ENCODE measurements at places on chromosomes 11 and 22. TPM values are rescaled to one million over a fixed set of nuclear protein-coding genes. Genes with fewer than 3 reads are reported as not detected.

GRCh38 chr11:45796461-45796861, 8.5 kb upstream of the SLC35C1 start:
- no peak for DNase-seq

DNA sequence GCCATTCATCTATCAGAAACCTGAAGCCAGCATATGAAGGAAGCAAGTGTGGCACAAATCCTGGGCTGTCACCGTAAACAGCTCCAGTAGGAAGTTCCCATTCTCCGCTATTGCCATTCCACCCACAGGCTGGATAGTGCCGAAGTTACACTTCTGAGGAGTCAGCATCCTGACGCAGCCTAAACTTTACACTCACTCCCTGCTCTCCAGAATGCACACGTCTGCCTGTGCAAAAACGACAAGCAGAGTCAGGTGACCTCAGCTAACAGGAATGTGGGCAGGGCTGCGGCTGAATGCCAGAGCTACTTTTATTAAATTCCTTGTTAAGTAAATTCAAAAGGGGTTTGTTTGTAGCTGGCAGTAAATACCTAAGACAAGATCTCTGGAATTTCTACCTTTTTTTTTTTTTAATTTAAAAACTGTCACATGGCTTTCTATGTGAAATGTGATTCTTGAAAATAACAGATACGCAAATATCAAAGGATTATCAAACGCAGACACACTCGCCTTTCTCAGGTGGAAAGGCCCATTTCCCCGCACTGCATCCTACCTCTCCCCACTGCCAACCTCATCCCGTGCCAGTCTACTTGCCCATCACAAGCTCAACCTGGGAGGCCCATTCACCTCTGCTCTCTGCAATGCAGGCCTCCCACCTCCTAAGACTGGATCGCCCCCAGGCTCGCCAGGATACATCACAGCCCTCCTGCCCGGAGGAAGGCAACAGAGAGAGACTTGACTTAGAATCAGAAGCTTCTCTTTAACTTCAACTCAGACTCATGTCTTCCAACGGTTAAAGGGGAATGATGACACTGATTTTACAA, 33.5 kb downstream of the NFRKB start:
- peak; percentile 97 for DNase-seq

DNA sequence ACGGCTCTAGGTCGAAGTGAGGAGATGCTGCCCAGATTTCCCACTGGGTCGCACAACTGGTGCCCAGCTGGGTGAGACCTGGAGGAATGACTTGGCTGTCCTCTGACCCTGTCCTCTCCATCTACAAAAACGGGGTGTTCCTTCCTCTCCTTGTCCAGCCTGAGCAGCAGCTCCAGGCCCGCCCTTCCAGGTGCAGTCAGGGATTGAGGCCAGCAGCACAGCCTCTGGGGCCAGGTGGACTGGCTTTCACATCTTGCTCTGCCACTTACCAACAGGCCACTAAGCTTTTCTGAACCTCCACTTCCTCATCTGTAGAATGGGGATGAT, 91.7 kb upstream of the LMO1 start:
- DNase-seq, result no peak

DNA sequence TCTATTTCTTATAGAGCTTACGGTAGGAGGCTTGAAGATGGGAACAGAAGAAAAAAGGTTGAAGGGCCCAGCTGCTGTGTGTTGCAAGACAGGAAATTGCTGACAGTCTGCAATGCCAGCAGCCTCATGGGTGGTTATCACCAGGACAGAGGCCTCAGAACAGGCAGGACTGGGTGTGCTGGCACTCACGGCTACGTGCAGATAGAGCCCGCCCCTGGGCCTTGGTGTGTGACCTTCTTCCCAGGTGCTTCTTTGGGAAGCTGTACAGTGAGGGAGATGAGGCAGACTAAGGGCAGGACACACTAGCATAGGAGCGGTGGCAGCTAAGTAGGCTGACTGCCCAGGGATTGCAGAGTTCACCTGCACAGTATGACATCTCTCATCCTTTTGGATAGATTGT, 12.6 kb downstream of the PRAME start:
- DNase-seq, result no peak

Gene MRGPRE
- polyA plus RNA-seq, result not detected

GRCh38 chr11:21426931-21427330, 757.5 kb downstream of the NELL1 start:
- DNase-seq, result no peak

DNA sequence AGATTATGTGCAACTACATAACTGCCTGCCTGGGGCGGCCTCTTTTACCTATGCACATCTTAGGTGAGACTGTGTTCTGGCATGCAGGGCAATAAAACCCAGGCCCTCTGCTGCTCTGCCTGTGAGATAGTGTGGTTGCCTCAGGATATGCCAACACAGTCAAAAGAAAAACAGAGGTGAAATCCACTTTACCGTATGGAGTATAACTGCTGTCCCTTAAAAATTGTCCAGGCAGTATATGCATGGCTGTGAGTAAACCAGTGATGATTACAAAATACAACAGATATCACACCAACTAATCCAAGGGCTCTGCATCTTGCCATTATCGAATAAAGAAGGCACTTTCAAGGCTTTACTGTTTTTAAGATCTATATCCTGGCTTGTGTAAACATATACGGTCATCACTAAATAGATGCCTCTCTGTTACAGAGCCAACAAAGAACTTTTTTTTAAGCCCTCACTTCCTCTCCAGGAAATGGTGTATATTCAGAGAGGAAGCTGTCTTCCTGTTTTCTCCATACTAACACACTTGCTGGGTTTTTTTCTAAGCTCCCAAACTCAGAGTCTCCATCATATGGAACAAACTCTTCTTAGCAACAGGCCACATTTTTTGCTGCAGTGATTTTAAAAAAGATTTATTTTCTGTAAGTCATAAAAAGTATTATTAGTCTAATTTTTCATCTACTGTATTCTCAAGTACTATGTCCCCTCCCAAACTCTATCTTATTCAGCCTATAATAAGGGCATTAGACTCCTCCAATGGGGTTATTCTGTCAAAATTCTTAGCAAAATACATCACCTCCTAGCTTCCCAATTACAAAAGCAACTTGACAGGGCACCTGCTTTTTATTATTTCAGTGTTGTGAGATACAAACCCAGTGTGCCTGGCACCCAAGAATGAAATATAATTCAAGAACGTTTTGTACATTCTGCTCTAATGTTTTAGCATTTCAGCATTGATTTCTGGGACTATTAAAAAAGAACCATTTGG, 135.2 kb downstream of the MAML2 start:
- DNase-seq, result no peak

Gene INPPL1
- polyA plus RNA-seq, result 60.3 TPM

- DNase-seq, result peak; percentile 25
Observed at GRCh38 chr11:125451400-125452124, 44.5 kb downstream of the FEZ1 start.

Gene MAPK8IP2
- polyA plus RNA-seq, result 0.11 TPM

Gene LZTR1
- 27.4 TPM for polyA plus RNA-seq

Gene PTPRCAP
- polyA plus RNA-seq, result 0.05 TPM

DNA sequence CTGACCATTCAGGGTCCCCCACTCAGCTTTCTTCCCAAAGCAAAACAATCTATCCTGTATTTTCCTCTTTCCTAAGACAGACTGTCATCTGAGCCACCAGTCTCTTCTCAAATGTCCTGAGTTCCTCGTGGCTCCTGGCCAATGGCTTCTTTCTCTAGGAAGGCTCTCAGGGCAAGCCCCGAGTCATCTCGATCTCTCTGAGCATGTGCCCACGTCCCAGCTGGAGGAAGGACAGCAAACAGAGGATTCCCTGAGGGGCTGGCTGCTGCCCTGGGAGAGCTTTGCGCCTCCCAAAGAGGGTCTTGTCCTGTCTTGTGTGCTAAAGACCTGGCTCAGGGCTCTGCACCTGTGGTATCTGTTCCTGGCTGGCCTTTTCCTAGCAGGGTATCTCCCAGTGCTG, 8.3 kb downstream of the SLC37A2 start:
- DNase-seq, result no peak
